Activated CD8-positive, alpha-beta T cell treated with anti-CD3 and anti-CD28 coated beads for 36 hours (primary cell): ENCODE measurements at places on chromosomes 2 and 18. TPM values are rescaled to one million over a fixed set of nuclear protein-coding genes. Genes with fewer than 3 reads are reported as not detected.

DNA sequence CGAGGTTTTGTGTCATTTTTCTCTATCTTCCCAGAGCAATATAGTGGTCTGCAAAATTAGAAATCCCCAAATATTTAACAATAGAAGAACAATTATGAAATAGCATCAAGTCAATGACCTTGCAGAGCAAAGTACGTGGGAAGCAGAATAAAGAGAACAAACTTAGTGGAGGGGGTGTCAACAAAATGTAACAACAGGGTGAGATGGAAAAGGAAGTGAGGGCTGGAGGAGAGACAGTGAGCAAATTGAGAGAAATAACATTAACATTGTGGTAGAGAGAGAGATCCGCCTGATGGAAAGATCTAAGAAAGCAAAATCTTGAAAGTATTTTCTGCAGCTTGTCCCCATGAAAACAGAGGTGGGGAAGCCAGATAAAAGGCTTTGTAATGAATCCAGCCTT lies 23.4 kb downstream of the ARHGAP15 start:
- DNase-seq, result no peak

The NFE2L2 gene
- total RNA-seq, result 57.3 TPM

- peak; percentile 82 for DNase-seq
Observed at GRCh38 chr2:113700186-113700841, 56.1 kb downstream of the SLC35F5 start.

GRCh38 chr2:239387811-239388210 lies 13.0 kb downstream of the HDAC4 start:
- DNase-seq, result no peak

DNA sequence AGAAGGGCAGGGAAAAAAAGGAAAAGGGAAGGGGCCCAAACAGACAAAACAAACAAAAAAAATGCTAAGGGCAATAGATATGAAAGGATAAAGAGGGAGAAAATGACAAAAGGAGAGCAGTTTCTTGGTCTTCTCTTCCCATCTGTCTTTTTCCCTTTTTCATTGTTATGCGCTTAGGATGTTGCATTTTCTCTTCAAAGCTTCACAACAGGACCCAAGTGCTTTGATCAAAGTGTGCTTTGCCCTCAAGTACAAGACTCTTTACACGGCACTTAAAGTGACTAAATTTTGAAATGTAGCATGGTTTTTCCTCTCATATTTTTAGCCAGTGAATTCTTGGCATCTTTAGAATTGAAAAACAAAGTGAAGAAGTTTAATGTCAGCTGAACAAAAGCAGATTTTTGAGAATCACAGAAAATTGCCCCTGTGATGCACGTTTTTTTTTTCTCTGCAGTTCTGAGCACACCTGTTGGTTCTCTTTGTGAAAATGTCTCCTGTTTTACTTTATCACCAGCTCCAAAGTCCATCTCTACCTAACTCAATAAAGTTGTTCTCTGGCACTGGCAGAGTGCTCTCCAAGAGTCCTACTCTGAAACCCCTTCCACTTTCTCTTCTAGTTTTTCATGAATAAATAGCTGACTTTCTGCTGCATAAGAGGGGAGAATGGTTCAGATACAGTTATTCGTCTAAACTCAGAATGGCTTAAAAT lies 126.6 kb downstream of the KCNH7 start:
- no peak for DNase-seq

GRCh38 chr2:103805746-103806145 lies 1043.9 kb downstream of the TMEM182 start:
- no peak for DNase-seq

The PREPL gene
- total RNA-seq, result 25.0 TPM

The SLC30A3 gene
- total RNA-seq, result 0.43 TPM

GRCh38 chr2:183014005-183014404 lies 24.3 kb downstream of the NCKAP1 start:
- DNase-seq, result no peak

The MOGAT1 gene
- total RNA-seq, result not detected

- DNase-seq, result no peak
Observed at GRCh38 chr18:9647496-9648323, 33.4 kb upstream of the PPP4R1 start.

DNA sequence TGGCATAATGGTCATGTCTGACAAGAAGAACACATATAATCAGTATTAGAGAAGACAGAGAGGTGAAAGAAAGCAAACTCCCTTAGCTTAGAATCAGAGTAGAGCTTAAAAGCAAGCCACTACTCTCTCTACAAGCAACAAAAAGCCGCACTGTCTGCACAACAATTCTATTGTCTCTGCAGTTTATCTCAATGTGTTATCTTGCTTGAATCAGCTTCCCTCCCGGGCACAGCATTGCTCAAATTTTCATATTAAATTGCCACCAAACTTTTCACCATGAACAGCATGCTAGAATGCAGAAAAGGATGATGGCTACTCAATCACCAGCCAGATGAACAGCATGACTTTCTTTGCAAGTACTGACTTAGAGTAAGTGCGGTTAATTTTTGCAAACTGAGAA lies 356.0 kb upstream of the KYNU start:
- DNase-seq, result no peak

The VAMP5 gene
- 28.0 TPM for total RNA-seq

The SKOR2 gene
- not detected for total RNA-seq

- no peak for DNase-seq
Observed at GRCh38 chr2:63665846-63666475, 77.2 kb downstream of the MDH1 start.

GRCh38 chr2:136422512-136422911 lies 304.6 kb upstream of the CXCR4 start:
- no peak for DNase-seq

GRCh38 chr2:207044379-207045362 lies 105.4 kb downstream of the CPO start:
- no peak for DNase-seq

- DNase-seq, result no peak
Observed at GRCh38 chr2:138949517-138949916, 169.3 kb upstream of the NXPH2 start.

The CPLX4 gene
- total RNA-seq, result not detected

The ACAA2 gene
- total RNA-seq, result 83.3 TPM

DNA sequence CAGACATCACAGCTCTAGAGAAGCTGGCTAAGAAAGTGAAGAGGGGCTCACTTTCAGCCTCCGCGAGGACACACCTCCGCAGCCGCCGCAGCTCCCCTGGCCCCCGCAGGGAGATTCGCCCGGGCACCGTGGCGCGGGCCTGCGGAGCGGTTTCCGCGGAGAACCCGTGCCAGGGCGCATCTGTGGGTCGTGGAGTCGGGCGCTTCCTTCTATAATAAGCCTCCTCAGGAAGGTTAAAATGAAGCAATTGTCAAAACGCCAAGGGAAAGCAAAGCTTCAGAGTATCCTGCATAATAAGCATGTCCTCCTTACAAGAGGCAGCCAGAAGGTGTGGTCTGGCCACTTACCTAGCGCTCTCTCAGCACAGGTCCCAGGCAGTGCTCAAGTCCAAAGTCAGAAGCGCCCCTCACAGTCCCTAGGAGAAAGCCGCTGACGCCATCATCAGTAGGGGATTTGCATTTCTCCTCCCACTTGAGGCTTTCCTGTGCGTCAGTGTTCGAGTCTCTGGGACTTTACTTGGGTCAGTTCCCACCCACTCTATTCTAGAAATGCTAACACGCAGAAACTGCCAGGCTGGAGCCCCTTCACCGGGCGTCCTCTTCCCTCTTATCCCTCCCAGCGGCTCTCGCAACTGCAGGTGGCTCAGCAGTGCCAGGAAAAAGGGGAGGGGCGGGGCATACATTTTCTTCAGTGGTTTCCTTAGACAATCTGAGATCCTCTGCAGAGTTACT lies at the start of gene STAT4:
STAT4 (minus strand) TSS at position 395 of the 731 bp plus-strand sequence. CDS start 2,791 bp downstream, outside the sequence.
- DNase-seq, result peak; percentile 96

The DLX1 gene
- not detected for total RNA-seq

The CDKL4 gene
- total RNA-seq, result 0.29 TPM

The LYG2 gene
- total RNA-seq, result not detected

The ABCB11 gene
- not detected for total RNA-seq

The GRHL1 gene
- total RNA-seq, result 0.25 TPM

The DLGAP1 gene
- total RNA-seq, result not detected

The KHK gene
- 6.7 TPM for total RNA-seq

GRCh38 chr18:74797577-74798151 lies 200.0 kb downstream of the ZNF407 start:
- DNase-seq, result no peak

The FAM228A gene
- total RNA-seq, result not detected

The NHEJ1 gene
- total RNA-seq, result 22.4 TPM

- no peak for DNase-seq
Observed at GRCh38 chr2:150060341-150060740, 427.1 kb downstream of the RND3 start.

- no peak for DNase-seq
Observed at GRCh38 chr2:69805887-69806286, 23.6 kb upstream of the GMCL1 start.

GRCh38 chr18:45639408-45639807 lies 24.1 kb downstream of the SLC14A2 start:
- DNase-seq, result no peak
